SJSA1 (cell line): ENCODE measurements at places on chromosomes 6 and 20. TPM values are rescaled to one million over a fixed set of nuclear protein-coding genes. Genes with fewer than 3 reads are reported as not detected.

GRCh38 chr20:6044115-6044514 lies 9.7 kb downstream of the LRRN4 start:
- H3K27me3 ChIP-seq = no peaks in the 10 kb centered on the region
- H3K36me3 ChIP-seq = peaks cover 12% of the 10 kb centered on the region
- no peak for DNase-seq
- no peak overlapping the region for H3K4me3 ChIP-seq

Gene ADTRP
- 0.58 TPM in 1 of 2 replicates, not detected in the other for total RNA-seq

- H3K27me3 ChIP-seq = no peaks in the 10 kb centered on the region
- DNase-seq = no peak
- no peak overlapping the region for H3K4me3 ChIP-seq
- H3K27ac ChIP-seq = 0 out of 2 replicates have a peak overlapping the region, but pooled peaks have one; percentile 27
- H3K4me1 ChIP-seq = peaks cover 48% of the 10 kb centered on the region
Measured at GRCh38 chr20:44171775-44172571, 15.0 kb downstream of the JPH2 start.

DNA sequence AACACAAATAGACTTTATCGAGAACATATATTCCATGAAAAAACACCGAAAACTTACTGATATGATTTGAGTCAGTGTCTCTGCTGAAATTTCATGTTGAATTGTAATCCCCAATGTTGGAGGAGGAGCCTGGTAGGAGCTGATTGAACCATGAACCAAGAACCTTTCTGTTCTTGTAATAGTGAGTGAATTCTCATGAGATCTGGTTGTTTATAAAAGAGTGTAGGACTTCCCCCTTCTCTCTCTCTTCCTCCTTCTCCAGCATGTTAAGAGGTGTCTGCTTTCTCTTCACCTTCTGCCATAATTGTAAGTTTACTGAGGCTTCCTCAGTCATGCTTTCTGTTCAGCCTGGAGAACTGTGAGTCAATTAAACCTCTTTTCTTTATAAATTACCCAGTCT lies 1289.3 kb upstream of the CITED2 start:
- no peak overlapping the region for H3K4me3 ChIP-seq
- H3K27ac ChIP-seq = no peak overlapping the region
- H3K4me1 ChIP-seq = peaks cover 10% of the 10 kb centered on the region
- H3K36me3 ChIP-seq = no peaks in the 10 kb centered on the region
- no peaks in the 10 kb centered on the region for H3K27me3 ChIP-seq

DNA sequence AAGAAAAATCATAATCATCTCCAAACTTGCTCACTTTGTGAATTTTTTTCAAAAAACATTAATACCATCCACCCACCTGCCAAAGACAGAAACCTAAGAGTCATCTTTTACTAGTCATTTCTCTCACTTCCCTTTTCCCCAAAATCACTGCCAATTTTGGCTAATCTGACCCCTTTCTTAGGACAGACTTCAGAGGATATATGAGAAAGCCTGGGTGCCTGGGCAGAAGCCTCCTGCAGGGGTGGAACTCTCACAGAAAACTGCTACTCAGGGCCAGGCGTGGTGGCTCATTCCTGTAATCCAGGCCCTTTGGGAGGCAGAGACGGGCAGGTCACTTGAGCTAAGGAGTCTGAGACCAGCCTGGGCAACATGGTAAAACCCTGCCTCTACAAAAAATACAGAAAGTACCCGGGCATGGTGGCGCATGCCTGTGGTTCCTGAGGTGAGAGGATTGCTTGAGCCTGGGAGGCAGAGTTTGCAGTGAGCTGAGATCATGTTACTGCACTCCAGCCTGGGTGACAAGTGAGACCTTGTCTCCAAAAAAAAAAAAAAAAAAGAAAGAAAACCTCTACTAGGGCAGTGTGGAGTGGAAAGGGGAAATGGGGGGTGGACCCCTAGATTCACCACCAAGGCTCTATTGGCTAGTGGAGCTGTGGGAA lies 3.8 kb downstream of the DEK start:
- peaks cover 78% of the 10 kb centered on the region for H3K36me3 ChIP-seq
- DNase-seq = peak; percentile 53
- no peak overlapping the region for H3K4me3 ChIP-seq
- peaks cover 51% of the 10 kb centered on the region for H3K4me1 ChIP-seq

Gene RFX6
- total RNA-seq = not detected in 2 replicates

DNA sequence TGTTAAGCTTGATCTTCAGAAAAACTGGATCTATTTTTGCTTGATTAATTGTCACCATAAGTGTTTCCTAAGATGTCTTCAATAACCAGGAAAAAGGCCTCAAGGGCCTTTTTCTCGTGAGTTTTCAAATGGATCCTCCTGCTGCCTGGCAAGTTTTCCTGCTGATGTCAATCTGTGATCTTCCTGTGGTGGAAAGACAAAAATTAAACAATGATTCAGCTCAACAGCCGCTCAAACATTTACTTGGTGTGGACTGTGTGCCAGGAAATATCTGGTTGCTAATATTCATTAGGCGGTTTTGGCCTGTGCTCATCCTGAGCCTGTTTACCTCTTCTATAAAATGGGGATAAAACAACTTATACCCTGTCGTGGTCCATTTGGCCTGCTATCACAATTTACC lies 35.4 kb upstream of the SSTR4 start:
- DNase-seq = no peak
- no peaks in the 10 kb centered on the region for H3K4me1 ChIP-seq
- H3K27me3 ChIP-seq = 0 out of 2 replicates have a peak, but pooled peaks cover 4% of the 10 kb centered on the region

Gene CDSN
- total RNA-seq = not detected in 2 replicates

GRCh38 chr6:139338795-139339194 lies 35.7 kb downstream of the CITED2 start:
- DNase-seq = no peak
- H3K27me3 ChIP-seq = no peaks in the 10 kb centered on the region
- H3K4me3 ChIP-seq = no peak overlapping the region
- no peak overlapping the region for H3K27ac ChIP-seq
- H3K4me1 ChIP-seq = no peaks in the 10 kb centered on the region
- no peaks in the 10 kb centered on the region for H3K36me3 ChIP-seq

Gene EYS
- not detected in 2 replicates for total RNA-seq

DNA sequence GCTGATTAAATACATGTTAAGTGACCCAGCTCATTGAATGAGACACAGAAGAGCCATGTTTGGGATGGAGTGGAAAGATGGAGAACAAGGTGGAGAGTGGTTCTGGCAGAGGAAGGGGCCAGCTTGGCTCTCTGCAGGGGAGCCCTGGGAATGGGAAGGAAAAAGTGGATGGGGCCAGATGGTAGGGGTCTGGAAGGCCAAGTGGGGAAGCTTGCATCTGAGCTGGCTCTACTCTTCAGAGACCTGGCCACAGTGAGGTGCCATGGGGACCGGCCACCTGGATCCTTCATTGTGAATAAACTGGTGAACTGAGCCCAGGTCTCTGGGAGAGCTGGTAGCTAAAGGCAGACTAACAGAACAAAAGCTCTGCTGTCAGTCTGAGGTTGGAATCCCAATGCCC lies 48.9 kb upstream of the SIRPA start:
- H3K27me3 ChIP-seq = no peaks in the 10 kb centered on the region
- no peaks in the 10 kb centered on the region for H3K36me3 ChIP-seq
- no peak for DNase-seq
- no peak overlapping the region for H3K27ac ChIP-seq
- H3K4me1 ChIP-seq = peaks cover 9% of the 10 kb centered on the region

GRCh38 chr6:4374216-4374615 lies 238.8 kb upstream of the ECI2 start:
- no peaks in the 10 kb centered on the region for H3K36me3 ChIP-seq
- no peak for DNase-seq
- H3K27me3 ChIP-seq = no peaks in the 10 kb centered on the region
- no peak overlapping the region for H3K4me3 ChIP-seq

DNA sequence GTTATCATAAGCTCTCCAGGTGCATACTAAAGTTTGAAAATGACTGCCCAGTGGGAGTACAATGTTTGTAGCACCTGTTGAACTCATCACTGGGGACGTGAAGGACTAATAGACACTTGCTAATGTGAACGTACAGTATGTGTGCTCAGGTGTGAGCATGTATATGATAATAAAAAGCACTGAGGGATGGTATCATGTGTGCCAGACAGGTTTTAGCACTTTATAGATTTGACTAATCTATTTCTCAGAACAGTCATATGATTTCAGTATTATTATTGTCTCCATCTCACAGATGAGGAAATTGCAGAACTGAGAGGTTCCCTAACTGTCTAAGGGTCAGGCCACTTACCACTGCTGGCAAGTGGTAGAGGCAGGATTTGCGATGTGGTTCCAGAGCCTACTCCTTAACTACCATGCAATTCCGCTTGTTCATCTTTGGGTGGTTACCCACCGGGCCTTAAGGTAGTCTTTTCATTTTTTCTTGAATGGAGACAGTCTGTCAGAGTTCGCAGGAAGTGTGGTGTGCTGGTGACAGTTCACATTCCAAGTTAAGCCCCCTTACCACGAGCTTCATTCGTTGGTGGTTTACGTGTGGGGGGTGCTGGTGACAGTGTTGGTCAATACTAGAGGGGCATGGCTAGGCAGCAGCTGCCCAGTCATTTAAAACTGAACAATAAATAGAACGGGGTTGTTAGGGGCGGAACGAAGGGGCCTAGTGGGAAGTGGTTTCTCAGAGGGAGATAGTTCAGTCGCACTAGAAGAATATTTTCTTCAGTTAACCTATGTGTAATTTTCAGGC lies 46.8 kb downstream of the RREB1 start:
- peaks cover 55% of the 10 kb centered on the region for H3K4me1 ChIP-seq
- no peak for DNase-seq
- no peak overlapping the region for H3K4me3 ChIP-seq

Gene HFE
- 2.6 and 3.5 TPM in 2 replicates for total RNA-seq

GRCh38 chr6:89413006-89413400 lies 930 bp upstream of the RRAGD start:
- H3K4me1 ChIP-seq = peaks cover 19% of the 10 kb centered on the region
- H3K36me3 ChIP-seq = no peaks in the 10 kb centered on the region
- DNase-seq = no peak

Gene CAGE1
- total RNA-seq = 0.08 TPM in 1 of 2 replicates, not detected in the other

Gene LPIN3
- total RNA-seq = not detected in 2 replicates

GRCh38 chr20:33443512-33444239 lies at the start of gene SNTA1:
SNTA1 (minus strand) TSS chr20:33443763; CDS start chr20:33443620, 143 bp downstream.
- no peaks in the 10 kb centered on the region for H3K27me3 ChIP-seq
- peak; percentile 74 for DNase-seq
- peaks cover 17% of the 10 kb centered on the region for H3K4me1 ChIP-seq

DNA sequence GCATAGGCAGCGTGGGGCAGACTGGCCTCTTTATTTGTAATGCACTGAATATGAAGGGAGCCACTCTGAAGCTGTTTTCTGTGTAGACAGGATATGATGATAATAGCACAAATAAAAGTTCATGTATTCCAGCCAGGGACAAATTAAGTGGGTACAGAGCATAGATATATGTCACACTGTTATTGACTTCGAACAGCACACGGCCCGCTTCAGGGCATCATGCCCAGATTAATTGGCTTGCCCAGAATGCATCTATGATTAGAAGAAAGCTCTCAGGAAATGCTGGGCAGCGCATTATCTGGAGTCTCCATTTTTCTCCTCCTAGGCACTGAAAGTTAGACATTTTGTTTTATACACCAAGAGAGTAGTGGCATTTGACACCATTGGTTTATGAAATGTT lies 26.3 kb upstream of the SASH1 start:
- H3K4me1 ChIP-seq = peaks cover 14% of the 10 kb centered on the region
- H3K27me3 ChIP-seq = no peaks in the 10 kb centered on the region
- H3K27ac ChIP-seq = no peak overlapping the region; the same call in 1 of the 2 replicates
- no peak for DNase-seq
- no peaks in the 10 kb centered on the region for H3K36me3 ChIP-seq

DNA sequence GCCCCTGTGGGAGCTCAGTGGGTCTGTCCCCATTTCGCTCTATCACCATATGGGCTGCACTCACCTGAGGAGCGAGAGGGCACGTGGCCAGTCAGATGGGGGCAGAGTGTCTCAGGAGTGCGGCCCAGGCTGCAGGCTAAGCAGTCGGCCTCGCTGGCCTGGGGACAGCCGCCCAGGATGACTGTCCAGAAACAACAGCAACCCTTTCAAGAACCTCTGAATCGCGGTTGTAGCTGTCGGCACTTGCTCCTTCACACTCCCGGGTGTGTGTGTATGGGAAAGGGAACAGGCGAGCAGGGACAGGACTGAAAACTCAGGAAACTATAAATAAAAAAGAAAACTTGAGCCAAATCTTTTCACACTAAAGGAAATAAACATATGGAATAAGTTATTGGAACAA lies 63.1 kb downstream of the TFAP2A start:
- H3K4me1 ChIP-seq = peaks cover 18% of the 10 kb centered on the region
- no peak overlapping the region for H3K4me3 ChIP-seq
- no peaks in the 10 kb centered on the region for H3K36me3 ChIP-seq
- DNase-seq = no peak
- no peaks in the 10 kb centered on the region for H3K27me3 ChIP-seq
- no peak overlapping the region for H3K27ac ChIP-seq
